ENCODE measurements at places on chromosomes 3 and 15.

- no peak for DNase-seq
Measured at GRCh38 chr15:47705281-47705997, 11.9 kb upstream of the SEMA6D start.

DNA sequence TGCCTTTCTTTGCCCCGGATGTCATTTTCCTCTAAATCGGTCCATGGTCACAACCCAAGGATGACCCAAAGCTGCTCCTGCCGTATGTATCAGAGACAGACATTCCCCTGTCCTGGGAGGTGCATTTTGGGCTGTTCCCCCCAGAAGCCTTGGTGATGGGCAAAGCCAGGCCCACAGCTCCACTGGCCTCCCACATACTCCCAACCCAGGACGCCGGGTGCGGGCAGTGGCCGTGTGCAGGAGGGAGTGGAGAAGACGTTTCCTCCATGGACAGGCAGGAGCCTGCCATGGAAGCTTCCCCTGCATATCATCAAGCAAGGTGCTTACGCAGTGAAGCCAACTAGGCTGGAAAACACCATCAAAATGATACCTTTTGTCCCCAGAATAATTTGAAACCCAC lies 175.0 kb downstream of the ATP10A start:
- no peak for DNase-seq

- DNase-seq = no peak
Measured at GRCh38 chr15:93973287-93973686, 258.1 kb upstream of the MCTP2 start.

GRCh38 chr3:159936541-159936940 lies 52.1 kb upstream of the IL12A start:
- DNase-seq = no peak

GRCh38 chr15:66433726-66434125 lies 47.0 kb downstream of the MAP2K1 start:
- DNase-seq = peak; percentile 12
